ENCODE measurements at places on chromosomes 12 and 14.

GRCh38 chr14:20841096-20841495, 38.5 kb upstream of the RNASE1 start:
- no peak for DNase-seq

GRCh38 chr14:21121122-21121521, 20.3 kb downstream of the TMEM253 start:
- no peak for DNase-seq

DNA sequence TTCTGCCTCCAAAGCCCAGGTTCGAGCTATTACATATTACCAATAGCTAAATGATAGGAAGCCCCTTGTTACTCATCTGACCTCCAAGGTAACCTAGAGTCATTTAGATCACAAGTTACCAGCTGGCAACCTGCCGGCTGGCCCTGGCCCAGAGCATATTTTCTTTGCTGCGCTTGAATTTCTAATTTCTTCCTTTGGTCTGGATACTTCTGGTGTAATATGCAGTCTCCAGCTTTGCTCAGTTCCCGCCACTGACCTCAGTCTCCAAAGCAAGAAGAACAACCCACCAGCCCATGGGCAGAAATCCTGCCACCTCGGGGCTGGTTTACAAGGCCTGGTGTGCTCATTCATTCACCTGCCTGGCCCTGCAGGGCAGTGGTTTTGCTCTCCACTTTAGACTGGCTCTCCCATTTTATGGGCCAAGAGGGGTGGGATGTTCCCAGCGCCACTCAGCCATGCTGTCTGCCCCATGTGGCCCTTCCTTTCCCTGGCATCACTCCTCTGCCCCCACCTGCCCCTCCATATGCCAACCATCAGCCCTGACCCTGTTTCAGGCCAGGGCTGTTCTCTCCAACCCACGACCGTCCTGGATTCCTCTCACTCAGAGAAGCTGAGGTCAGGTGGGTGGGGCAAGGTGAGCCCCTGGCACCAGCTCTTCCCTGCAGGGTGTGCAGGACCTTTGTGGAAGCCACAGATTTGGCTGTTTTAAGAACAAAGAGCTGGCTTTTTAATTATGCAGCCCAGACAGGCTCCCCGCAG, 76.0 kb downstream of the PRIMA1 start:
- DNase-seq, result no peak

DNA sequence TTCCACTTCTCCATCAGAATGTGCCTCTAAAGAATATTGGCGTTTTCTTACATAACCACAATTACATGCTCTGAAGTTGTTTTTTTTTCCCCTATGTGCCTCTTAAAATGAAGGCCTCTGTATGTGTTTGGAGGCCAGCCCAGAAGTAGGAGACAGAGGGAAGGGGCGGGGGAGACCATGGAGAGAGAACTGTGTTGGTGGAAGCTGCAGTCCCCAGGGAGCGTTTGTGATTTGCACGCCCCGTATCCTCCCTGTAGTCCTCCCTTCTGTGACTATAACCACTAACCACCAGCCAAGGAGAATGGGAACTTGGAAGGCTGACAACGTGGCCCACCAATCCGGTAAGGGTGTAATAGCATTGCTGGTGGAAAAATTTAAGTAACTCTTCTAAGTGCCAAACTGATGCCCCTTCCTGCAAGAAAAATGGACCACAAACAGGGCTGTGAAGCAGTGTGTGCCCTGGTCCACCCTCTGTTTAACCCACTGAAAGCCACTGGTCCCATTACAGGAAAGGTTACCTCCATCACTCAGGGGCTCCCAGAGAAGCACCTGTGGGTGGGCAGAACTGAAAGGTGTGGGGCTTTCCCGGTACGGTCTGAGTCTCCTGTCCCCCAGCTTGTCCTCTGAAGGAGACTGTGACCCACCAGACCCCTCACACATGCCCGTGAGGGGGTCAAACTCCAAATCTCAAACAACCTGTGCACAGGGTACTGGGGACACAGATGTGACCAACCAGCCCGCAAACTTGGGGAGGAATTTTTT, 36.8 kb downstream of the CCDC88C start:
- no peak for DNase-seq

Measured in inflammatory macrophage (primary cell).